ENCODE measurements at places on chromosomes 1 and 21. TPM values are rescaled to one million over a fixed set of nuclear protein-coding genes. Genes with fewer than 3 reads are reported as not detected.

Gene IFNLR1
- 10.9 TPM for total RNA-seq

Gene ANKRD45
- total RNA-seq: 0.42 TPM

Gene PTAFR
- 6.7 TPM for total RNA-seq

Gene ANKRD35
- 0.21 TPM for total RNA-seq

Gene ARHGEF16
- 24.1 TPM for total RNA-seq

Gene EVA1C
- 9.5 TPM for total RNA-seq

Gene MNDA
- total RNA-seq: not detected

Gene SLC16A4
- 1.0 TPM for total RNA-seq

Gene RAP1GAP
- 1.0 TPM for total RNA-seq

Gene CHIT1
- total RNA-seq: not detected

Gene ADSS2
- 42.8 TPM for total RNA-seq

Gene ZNF670
- 4.5 TPM for total RNA-seq

Gene DTL
- 28.3 TPM for total RNA-seq

Gene FLG2
- total RNA-seq: 0.04 TPM

Gene KCTD3
- 38.5 TPM for total RNA-seq

Gene LMX1A
- total RNA-seq: not detected

Gene DEPDC1
- 23.3 TPM for total RNA-seq

Gene TSPAN1
- total RNA-seq: 80.3 TPM

Gene OPTC
- not detected for total RNA-seq

Gene RHD
- not detected for total RNA-seq

Gene FALEC
- total RNA-seq: not detected

Gene CLCA1
- total RNA-seq: not detected

Gene MORC3
- total RNA-seq: 34.6 TPM

Gene ITPKB
- total RNA-seq: 11.7 TPM

Gene PGLYRP4
- 0.27 TPM for total RNA-seq

Gene LRRC38
- not detected for total RNA-seq

Gene FAM72B
- total RNA-seq: 4.3 TPM

Gene GFI1
- 0.10 TPM for total RNA-seq

Measured in foreskin keratinocyte (primary cell).